ENCODE measurements at places on chromosomes 1 and 21. TPM values are rescaled to one million over a fixed set of nuclear protein-coding genes. Genes with fewer than 3 reads are reported as not detected.

Gene CD1B
- not detected for total RNA-seq

Gene USH2A
- not detected for total RNA-seq

GRCh38 chr1:239545466-239545865, 159.1 kb downstream of the CHRM3 start:
- no peak for DNase-seq

GRCh38 chr1:27632387-27633297, 2.3 kb downstream of the FGR start:
- DNase-seq = no peak

Data from mammary epithelial cell (primary cell).